IMR-90 (cell line): ENCODE measurements at places on chromosomes 7 and 10.
A peak's percentile ranks its signal among the peaks of the same experiment; 100 is the strongest.

- no peak for DNase-seq
Observed at GRCh38 chr10:60937022-60937421, 7.0 kb downstream of the RHOBTB1 start.

DNA sequence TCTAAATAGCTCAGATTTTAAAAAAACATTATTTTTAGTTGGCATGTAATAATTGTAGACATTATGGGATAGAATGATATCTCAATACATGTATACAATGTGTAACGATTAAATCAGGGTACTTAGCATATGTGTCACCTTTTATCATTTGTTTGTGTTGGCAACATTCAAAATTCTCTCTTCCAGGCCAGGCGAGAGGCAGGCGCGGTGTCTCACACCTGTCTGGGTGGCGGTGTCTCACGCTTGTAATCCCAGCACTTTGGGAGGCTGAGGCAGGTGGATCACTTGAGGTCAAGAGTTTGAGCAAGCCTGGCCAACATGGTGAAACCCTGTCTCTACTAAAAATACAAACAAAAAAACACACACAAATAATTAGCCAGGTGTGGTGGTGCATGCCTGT is 151.7 kb downstream of the RTKN2 start:
- no peak for DNase-seq

DNA sequence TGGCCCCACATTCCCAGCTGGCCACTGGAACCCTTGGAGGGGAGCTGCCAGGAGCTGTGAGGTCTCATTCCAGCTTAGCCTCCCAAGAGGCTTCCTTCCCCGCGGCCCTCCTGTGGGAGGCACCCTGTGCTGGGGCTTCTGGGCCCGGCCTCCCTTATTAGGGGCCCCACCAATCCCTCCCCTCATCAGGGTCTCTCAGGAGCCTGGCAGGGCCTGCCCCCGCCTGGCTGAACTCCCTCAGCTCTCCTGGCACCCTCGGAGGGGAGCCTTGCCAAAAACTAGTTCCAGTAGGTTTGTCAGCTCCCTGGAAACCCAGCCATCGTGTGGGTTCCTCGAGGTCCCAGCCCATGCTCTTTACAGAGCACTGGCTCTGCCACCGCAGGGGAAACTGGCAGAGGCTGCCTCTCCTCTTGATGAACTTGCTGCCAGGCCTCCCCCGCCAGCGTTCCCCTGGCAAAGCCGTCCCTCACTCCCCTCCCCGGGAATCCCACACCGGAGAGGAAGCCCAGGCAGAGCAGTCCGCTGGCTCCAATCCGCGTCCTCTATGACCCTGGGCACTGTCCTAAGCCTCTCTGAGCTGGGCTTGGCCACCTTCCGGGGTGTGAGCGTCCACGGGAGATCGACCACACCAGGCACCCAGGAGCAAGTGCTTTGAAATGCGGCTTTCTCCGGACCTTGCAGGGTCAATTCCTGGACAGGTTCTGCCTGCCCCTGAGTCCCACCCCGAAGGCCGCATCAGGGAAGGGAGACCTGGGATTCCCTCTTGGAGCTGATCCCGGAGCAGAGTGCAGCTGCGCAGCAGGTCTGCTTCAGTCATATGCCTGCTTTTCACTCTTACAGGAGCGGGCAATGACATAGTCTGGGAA is 139.8 kb downstream of the ARHGAP22 start:
- no peak for DNase-seq

- no peak for DNase-seq
Observed at GRCh38 chr7:124635416-124635815, 130.2 kb downstream of the GPR37 start.

DNA sequence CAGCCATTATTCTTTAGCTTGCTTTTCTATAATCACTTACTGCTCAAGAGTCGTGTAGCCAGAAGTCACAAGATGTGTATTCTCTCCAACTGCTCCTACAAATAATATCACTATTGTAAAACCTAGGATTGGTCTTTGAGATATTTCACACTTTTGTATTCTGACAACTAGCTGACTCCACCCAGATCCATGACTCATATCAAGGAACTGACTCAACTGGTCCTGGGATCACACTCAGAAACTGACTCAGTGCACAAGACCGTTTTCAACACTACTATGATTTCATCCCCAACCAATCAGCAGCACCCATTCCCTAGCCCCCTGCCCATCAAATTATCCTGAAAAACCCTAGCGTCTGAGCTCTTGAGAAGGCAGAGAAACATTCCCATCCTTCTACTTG is 56.5 kb upstream of the ORC5 start:
- peak; percentile 32 for DNase-seq

GRCh38 chr10:97000487-97001182 is 168.5 kb downstream of the LCOR start:
- DNase-seq: no peak

- no peak for DNase-seq
Observed at GRCh38 chr10:23362069-23362830, 17.7 kb upstream of the C10orf67 start.

GRCh38 chr10:120941501-120941900 is 90.3 kb downstream of the WDR11 start:
- no peak for DNase-seq

- DNase-seq: peak; percentile 95
Observed at GRCh38 chr10:14820010-14820774, 17.6 kb downstream of the CDNF start.

DNA sequence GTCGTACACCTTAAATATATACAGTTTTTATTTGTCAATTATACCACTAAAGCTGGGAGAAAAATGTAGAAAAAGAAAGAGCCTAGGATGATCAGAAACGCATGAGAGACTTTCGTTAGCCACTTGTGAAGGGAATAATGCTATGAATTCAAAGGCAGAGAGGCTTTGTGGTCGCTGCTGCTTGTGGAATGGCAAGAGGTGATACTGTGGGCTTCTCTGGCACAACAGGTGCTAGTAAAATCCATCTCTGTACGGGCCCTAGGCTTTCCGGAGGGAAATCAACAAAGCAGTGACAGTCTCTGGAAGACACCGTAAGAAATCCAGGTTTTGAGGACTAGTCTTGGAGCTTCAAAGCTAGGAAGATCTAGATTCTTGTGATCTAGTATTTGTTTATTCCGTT is 52.6 kb downstream of the LRRC72 start:
- DNase-seq: no peak

- no peak for DNase-seq
Observed at GRCh38 chr10:83542774-83543411, 596.4 kb upstream of the GHITM start.

- peak; percentile 52 for DNase-seq
Observed at GRCh38 chr10:87656431-87657072, 3.1 kb upstream of the PAPSS2 start.

DNA sequence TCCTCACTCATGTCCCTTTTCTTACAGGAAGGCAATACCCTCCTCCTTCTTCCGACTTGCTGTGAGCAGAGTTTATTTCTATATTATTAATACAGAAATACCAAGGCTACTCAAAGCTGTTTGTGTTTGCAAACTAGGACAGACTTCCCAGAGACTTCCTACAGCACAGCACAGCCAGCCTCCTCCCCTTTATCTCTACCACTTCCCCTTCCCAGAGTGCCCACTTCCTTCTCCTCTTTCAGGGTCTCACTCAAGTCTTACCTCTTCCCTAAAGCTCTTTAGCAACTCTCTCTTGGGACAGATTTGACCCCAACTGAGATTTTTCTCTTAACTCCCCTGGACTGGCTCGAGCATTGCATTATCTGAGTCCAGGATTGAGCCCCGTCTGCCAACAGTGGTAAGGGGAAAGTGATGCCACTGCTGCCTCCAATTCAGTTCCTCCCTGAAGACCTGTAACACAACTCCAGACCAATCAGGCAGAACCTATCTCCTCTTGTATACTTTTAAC is 5.5 kb upstream of the LRGUK start:
- DNase-seq: no peak
